ENCODE measurements at places on chromosomes 7 and 10. TPM values are rescaled to one million over a fixed set of nuclear protein-coding genes. Genes with fewer than 3 reads are reported as not detected.
A peak's percentile ranks its signal among the peaks of the same experiment; 100 is the strongest.

Gene MEOX2
- polyA plus RNA-seq = 60.9 TPM

DNA sequence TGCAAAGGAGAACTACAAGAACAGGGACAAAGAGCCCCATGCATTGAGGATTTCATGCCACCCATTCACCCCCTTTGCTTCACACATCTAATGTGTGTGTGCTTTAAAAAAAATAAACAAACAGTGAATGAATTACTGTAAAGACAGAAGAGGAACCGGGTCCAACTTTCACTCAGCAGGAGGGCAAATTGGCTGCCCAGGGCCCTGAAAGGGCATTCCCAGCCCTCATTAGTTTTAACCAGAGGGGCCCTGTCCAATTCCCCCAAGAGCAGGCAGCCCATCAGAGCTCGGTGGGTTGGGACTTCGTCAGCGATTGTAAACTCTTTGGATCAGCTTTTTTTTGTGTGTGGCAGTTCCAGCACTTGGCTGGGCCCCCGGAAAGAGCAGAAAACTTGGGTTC is 73.6 kb upstream of the PDZD8 start:
- DNase-seq = no peak

Gene CHST15
- polyA plus RNA-seq = 15.4 TPM

DNA sequence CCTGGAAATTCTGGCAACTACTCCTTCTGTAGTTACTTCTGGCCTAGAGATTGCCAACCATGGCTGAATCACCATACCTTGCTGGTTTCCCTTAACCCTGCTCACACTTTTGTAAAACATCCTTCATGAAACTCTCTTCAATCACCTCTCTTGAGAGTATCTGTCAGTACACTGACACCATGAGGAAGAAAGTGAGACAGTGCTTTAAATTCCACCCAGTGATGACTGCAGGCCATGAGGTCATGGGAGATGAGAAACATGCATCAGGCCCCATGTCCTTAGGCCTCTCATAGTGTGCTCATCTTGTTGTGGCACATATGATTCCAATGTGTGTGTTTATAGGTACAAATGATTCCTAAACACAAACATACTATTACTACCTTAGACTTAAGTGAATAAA is 24.6 kb upstream of the NAMPT start:
- no peak for DNase-seq

- no peak for DNase-seq
These were observed 503.5 kb downstream of the KIF20B start for GRCh38 chr10:90204956-90205314.

DNA sequence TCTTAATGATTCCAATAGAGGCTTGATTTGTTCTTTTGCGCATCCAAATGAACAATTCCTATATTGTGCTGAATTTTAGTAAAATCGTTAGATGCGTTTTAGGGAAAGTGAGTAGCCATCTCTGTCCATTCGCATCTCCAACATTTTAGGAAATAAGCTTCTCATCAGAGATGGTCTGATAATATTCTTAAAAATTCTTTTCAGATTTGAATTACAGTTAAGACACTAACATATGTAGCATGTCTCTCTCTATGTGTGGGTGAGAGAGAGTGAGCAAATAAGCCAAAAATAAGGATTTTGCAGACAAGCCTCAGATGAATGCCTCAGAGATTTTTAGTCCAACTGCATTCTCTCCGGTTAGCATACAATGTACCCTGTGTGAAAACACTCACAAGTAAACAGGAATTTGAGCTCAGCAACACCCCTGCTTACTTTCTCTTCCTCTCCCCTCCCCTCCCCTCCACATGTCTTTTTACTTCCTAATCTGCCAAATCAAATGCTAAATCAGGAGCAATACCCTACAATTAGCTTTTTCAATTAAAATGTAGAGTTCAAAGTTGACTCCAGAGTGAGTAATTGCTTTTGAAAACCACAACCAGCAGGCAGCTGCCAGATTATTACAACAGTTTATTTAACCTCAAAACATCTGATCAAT is 354.4 kb downstream of the CRPPA start:
- DNase-seq = peak; percentile 56

Gene HMX2
- not detected for polyA plus RNA-seq

- DNase-seq = no peak
These were observed 905.3 kb downstream of the KCNMA1 start for GRCh38 chr10:76732306-76732705.

- peak; percentile 74 for DNase-seq
These were observed 50.8 kb downstream of the ZRANB1 start for GRCh38 chr10:124992462-124993344.

DNA sequence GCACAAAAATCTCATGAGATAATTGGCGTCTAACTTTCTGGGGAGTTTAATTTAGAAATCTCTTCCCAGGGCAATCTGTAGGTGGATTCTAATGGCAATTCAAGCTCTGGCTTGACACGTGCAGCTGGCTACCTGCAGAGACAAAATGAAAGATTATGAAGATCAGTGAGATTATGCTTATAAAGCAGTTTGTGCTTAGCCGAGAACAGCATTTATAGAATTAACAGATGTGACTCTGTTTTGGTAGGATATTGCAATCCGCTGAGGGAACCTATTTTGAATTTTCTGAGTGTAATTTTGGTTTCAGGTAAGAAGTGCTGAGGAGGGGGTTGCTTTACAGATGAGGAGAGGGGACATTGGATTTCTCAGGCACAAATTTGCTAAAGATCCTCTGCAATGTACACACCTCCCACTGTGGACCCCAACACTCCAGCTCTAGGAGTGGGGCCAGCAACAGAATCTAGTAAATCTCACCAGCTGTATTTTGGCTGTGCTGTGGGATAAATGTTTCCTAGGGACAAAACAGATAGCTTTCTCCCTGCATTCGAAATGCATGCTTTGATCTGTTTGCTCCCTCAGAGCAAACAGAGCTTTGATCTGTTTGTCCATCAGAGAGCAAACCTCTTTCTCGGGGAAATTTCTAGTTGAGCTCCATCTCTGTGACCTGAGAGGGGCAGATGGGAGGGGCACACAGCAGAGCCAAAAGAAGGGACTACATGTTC is 7.4 kb downstream of the GJD4 start:
- no peak for DNase-seq

DNA sequence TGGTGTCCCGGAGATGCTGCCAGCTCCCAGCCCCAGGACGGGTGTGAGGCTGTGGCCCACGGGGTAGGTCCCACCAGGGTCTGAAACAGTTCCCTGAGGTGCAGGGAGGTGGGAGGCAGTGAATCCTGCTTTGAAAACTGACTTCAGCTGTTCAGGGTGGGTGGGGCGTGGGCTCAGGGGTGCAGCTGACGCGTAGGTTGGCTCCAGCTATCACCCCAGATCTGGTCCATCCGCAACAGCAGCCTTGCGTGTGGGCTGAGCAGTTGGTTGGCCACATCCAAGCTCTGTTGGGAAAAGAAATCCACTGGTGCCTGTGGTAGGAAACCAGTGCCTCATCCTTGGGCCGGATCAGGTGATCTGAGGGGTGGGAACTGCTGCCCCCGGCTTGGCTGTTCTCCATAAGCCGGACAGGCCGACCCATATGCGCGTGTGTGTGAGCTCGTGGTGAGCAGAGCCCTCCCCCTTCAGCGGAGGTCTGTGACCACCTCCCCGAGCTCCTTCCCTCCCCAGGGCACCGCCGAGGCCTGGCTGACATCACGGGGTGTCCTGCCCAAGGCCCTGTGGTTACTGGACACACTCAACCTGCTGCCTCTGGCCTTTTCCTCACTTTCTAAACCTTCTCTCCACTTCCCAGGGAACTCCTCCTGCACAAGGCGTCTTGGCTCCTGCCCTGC is 15.4 kb upstream of the FAM20C start:
- DNase-seq = no peak

DNA sequence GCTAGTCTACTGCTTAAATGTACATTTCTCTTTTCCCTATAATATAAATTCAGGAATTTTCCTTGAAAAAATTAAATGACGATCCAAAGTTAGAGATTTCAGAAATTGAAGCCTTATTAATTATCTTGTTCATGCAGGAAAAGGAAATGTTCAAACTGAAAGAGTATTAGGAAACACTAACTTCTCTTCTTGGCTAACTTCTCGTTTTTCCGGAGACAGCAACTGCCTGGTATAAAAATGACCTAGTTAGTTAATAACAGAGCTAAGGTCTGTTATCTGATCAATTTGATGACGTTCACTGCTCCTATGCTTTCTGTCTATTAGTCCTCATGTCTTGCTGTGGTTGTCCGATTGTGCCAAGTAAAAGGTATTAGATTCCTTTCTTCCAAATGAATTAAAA is 212.5 kb downstream of the DGKB start:
- DNase-seq = no peak

DNA sequence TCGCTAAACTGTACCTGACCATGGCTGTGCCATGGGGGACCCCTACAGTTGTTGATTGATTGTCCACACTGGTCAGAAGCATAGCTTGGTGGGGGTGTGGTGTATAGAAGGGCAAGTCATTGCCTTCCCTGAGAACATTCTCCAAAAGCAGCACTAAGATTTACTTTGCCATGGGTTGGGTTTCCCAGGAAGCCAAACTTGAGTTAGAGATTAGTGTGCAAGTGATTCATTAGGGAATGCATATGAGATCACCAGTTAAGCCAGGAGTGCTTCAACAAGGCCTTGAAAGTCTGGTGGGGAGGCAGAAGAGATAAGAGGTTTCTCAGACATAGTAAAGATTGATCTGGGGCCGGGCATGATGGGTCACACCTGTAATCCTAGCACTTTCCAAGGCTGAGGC is 21.4 kb upstream of the TPST1 start:
- no peak for DNase-seq

- no peak for DNase-seq
These were observed 5.8 kb downstream of the FBH1 start for GRCh38 chr10:5895804-5896203.

- DNase-seq = no peak
These were observed 112.0 kb upstream of the FGFR2 start for GRCh38 chr10:121710207-121710606.

GRCh38 chr10:14244801-14245211 is 85.9 kb downstream of the FRMD4A start:
- DNase-seq = no peak

DNA sequence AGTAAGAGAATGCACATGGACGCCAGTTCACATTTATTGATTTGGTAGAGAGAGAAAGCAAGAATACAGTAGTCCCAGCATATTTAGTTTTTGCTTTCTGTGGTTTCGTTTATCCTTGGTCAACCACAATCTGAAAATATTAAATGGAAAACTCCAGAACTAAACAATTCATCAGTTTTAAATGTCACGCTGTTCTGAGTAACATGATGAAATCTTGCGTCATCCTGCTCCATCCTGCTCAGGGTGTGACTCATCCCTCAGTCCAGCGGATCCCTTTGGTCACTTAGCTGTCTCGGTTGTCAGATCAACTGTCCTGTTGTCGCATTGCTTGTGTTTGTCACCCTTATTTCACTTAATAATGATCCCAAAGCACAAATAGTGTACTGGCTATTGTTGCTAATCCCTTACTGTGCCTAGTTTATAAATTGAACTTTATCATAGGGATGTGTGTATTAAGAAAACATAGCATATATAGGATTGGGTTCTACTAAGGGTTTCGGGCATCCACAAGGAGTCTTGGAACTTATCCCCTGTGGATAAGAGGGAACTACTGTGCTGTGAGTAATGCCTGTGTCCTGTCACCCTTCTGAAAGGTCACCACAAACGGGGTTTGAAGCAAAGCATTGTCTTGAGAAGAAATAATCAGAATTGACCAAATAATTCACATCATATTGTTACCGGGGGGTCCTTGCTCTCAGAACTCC is 73.6 kb downstream of the OTUD1 start:
- no peak for DNase-seq

- DNase-seq = no peak
These were observed 4.3 kb upstream of the PCBD1 start for GRCh38 chr10:70892631-70893030.

Gene GHRHR
- polyA plus RNA-seq = 2.3 TPM

DNA sequence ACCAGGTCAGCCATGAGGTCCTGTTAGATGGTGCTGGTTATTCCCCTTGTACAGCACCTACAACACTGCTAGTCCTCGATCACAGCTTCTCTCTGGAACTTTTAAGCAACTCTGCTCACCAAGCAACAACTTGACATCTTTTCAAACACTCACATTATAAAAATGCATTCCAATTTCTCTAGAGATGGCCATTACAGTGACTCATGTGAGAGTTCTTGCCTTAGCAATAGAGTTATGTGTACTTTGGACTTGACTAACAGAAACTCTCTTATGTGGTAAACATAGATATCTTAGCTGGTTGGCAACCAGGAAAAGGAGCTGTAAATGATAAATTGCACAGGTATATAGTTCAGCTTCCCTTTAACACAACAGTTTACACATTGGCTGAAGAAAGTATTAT is 122.2 kb downstream of the PDE1C start:
- DNase-seq = no peak

- no peak for DNase-seq
These were observed 85.4 kb upstream of the GSDME start for GRCh38 chr7:24842449-24843241.

- no peak for DNase-seq
These were observed 112.5 kb downstream of the KMT2E start for GRCh38 chr7:105126436-105126975.

GRCh38 chr7:68200051-68200670 is 1203.5 kb downstream of the TYW1 start:
- no peak for DNase-seq

GRCh38 chr10:16995867-16996529 is 133.6 kb downstream of the CUBN start:
- DNase-seq = no peak

Gene TMEM273
- 5.3 TPM for polyA plus RNA-seq

GRCh38 chr10:12704488-12704887 is 297.0 kb downstream of the CCDC3 start:
- DNase-seq = no peak

DNA sequence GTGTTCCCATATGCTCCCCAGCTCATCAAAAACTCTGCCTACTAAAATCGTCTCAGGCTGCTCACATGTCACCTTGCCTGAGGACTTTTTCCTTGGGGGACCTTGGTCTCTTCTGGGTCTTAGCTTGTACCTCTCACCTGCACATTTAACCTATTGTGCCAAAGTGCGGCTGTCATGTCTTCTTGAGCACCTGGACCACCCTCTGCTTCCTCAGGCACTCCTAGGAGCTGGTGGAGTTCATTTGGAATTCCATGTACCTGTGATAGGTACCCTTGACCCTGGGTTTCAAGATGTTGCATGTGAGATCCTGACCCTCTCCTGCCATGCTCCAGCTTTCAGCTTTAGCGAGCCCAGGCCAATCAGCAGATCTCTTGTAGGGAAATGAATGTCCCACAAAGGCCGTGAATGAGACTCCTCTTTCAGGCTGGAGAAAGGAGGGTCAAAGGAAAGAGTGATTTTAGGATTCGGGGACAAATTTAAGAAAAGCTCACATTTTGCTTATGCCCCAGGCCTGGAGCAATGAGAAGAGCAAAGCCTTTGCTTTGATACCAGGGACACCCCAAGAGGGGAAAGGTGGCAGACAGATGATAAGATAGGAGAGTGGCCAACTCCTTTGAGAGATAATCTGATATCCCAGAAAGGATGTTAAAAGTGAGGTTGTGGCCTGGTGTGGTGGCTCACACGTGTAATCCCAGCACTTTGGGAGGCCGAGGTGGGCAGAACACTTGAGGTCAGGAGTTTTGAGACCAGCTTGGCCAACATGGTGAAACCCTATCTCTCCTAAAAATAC is 10.6 kb upstream of the DNAJB12 start:
- DNase-seq = no peak

- DNase-seq = no peak
These were observed 245.1 kb downstream of the CAMK1D start for GRCh38 chr10:12594448-12594944.
